ENCODE measurements at places on chromosomes 11 and 22.

- peak; percentile 81 for DNase-seq
Observed at GRCh38 chr22:38868886-38869381, 3.1 kb downstream of the CBX6 start.

DNA sequence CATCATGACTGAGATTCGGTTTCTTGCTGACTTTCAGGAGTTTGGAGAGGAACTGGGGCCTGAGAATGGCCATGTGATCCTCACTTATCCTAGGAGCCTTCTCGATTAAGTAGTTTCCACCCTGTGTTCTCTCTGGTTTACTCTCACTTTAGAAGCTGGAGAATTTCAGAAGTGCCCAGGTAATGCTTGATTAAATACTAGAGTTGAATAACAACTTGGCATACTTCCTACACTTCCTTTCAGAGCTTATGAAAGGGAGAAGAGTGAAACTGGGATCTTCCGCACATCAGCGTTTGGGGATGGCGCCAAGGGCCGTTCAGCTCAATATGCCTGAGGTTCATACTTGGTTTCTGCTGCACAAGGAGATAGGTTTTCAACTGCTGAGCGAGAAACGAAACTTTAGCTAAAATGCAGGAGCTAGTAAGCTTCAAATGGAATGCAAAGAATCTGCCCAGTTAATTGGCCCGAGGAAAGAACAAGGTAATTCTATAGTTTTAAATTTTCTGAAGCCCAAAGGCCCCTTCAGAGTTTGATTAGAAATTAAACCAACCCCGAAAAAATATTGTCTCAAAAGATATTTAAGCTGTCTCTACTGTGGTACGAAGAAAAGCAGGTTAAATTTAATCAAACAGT, 823 bp upstream of the MUC15 start:
- no peak for DNase-seq

DNA sequence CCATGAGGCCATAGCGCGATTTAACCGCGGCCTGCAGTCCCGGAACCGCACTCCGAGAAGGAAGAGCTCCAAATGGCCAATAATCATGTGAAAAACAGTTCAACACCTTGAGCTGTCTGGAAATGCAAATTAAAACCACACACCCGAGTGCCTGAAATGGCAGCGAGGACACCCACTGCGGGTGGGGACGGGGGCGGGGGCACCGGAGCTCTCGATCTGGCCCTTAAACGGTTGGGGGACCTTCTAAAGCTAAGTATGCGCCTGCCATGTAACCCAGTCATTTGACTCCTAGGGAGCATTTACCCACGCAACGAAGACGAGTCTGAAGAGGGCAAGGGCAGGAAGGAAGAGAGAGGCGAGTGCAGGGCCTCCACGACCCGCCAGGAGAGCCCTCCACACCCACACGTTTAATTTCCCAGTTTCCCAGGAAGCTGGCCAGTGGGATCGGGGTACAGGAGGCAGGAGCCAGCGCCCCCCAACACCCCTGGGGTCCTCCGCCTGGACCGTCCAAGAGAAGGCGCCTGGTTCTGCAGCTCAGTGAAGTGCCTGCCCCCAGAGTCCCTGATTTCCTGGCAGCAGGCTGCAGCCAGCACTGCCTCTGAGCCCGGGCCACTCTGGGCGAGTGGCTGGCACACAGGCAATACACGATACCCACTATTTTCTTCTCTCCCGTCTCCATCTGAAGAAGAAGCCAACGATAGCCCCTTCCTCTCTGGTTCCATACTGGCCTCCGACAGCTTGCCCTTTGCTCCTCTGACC, 1.7 kb downstream of the TTLL8 start:
- DNase-seq = no peak

DNA sequence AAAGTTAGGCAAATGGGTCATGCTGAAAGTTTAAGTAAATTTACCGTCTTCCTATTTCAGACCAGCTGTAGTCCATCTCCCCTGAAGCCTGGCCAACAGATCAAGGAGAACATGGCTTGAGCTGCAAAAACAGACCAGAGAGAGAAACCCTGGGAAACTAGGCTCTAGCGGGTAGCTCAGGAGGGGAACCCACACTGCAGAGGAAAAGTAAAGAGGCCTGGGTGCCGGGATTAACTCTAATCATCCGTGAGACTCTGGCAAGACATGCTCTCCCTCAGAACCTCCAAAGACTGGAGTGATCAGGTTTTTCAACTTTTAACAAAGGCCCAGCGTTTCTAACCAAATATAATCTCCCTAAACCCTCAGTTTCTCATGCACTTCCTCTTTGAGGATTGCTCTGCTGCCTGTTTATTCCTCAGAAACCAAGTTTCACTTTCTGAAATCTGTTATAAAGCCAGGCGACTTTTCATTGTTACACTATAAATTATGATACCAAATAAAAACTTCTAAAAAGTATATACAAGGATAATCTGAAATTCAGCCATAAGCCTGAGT, 67.5 kb downstream of the GAB2 start:
- no peak for DNase-seq

- DNase-seq = no peak
Observed at GRCh38 chr11:94721565-94722292, 46.4 kb upstream of the AMOTL1 start.

DNA sequence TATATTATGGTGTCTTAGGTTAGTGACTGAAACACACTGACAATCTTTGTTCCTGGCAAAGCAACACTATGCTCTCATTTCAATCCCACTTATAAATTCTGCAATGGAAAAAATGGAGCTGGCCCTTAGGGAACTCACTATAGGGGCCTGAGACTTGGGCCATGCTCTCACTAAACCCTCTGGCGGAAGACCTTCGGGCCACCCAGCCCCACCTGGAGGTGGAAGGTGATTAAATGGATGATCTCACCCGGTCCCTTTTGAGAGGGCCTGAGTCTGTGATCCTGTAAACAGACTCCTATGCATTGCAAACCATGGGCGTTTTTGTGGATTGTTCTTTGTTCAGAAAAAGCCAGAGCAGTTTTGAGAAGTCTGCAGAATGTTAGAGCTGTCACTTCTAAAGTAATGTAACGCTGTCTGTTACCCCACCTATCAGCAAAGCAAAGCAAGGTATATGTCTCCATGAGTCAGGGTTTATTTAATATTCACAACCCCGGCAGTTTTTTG, 17.0 kb upstream of the CDON start:
- DNase-seq = no peak

DNA sequence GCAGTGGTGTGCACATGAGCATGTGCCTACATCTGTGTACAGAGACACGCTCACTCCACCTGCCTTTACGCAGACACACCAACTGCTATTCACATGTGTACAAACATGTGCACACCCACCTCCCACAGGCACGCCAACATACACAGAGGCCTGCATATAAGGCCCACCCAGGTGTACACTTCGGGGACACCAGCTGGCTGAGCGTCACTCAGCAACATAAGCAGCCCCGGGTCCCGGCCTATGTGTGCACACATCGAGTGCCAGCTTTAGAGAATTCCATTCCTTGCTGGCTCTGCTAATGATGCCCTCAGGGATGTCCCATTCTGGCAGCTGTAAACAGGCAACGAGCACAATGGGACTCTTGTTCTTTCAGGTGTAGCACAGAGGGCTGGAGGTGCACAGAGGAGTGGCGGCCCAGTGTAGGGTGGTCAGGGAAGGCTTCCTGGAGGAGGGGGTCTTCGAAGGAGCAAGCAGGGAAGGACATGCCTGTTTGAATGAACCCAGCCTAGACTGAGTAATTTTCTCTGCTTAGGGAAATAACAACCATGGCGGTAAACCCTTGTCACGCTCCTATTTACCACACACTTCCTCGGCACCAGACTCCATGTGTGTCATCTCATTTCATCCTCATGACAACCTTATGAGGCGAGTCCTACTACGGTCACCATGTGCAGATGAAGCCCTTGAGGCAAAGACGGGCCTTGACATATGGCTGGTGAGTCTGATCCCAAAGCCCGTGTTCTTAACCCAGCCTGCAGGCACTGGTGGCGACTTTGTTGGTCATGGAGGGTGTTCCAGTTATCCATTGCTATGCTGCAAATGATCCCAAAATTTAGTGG, 35.1 kb downstream of the RPL3 start:
- DNase-seq = no peak

DNA sequence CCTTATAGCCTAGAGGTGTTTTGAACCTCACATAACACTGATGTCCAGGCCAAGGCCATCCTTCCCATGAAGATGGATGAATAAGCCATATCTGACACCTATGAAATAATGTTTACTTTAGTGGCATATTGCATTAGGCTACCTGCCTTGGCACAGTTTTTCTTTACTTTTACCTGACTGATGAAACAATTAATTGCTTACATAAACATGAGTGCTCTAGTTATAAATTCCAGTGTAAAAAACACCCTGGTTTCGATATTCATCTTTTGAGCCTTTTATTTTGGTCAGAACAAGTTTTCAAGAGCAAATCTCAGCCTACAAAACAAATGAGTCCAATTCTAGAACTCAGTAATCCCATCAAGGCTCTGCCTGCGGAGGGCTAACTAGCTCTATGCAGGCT, 7.0 kb upstream of the HBE1 start:
- no peak for DNase-seq
